Stimulated activated CD4-positive, alpha-beta T cell treated with anti-CD3 and anti-CD28 coated beads, Interleukin-15, amount 100 ng/mL, for 48 hours (primary cell): ENCODE measurements at places on chromosomes 12 and 14.

- no peak for DNase-seq
These were observed 29.0 kb downstream of the LTBP2 start for GRCh38 chr14:74582910-74583581.

- DNase-seq: no peak
These were observed 91.7 kb downstream of the DERA start for GRCh38 chr12:16002880-16003279.

DNA sequence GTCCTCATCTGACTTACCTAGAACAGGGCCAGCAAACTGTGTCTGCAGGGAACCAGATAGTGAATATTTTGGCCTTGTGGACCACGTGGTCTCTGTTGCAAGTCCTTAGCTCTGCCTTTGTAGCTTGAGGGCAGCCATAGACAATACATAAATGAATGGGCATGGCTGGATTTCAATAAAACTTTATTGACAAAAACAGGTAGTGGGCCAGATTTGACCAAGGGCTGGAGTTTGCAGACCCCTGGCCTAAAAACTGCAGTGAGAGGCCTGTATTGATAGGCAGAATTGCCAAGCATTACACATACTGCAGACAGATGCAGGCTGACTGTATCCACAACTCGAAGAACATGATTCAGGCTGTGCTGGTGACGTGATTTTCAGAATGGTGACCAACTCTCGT, 25.3 kb downstream of the CCDC63 start:
- no peak for DNase-seq

- no peak for DNase-seq
These were observed 546.2 kb upstream of the ATP2B1 start for GRCh38 chr12:90254796-90255195.

DNA sequence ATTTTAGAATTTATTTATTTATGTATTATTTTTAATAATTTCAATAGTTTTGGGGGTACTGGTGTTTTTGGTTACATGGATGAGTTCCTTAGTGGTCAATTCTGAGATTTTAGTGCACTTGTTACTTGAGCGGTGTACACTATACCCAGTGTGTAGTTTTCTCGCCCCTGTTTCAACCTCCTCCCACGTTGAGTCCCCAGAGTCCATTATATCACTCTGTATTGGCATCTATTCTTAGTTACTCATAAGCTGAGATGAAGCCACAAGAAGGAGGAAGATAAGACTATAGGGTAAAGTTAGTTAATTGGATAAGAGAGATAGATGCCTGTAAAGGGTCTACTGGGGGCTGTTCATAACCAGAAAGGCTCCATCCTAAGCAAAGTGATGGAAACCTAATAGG, 4.0 kb downstream of the C1S start:
- no peak for DNase-seq

DNA sequence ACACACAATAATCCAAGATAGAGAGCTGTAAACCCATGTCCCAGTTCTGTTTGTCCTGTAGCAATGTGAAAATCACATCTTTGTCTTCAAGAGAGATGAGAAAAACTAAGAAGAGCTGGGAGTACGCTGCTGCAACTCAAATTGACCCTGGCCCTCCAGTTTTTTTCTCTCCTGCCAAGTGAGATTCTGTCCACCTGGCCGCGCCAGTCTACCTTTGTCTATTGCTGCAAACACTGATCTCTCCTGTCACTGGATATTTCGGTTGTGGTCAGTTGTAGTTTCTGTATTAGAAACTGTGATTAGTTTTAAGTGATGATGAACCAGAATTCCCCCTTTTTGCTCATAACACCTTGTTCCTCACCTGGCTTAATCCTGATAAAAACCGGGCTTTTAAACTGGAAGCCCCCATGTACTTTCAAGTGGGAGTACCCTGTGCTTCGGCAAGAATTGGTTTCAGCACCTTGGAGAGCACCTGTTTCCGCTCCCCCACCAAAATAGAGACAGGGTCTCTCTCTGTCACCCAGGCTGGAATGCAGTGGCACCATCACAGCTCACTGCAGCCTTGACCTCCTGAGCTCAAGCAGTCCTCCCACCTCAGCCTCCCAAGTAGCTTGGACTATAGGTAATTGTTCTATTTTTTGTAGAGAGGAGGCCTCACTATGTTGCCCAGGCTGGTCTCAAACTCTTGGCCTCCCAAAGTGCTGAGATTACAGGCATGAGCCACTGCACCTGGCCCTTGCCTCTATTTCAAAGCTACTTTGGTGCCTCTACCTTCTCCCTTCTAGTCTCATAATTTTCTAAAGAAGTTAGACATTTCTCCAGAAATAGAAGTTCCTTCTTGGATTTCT, 156.8 kb downstream of the PHETA1 start:
- DNase-seq: no peak

DNA sequence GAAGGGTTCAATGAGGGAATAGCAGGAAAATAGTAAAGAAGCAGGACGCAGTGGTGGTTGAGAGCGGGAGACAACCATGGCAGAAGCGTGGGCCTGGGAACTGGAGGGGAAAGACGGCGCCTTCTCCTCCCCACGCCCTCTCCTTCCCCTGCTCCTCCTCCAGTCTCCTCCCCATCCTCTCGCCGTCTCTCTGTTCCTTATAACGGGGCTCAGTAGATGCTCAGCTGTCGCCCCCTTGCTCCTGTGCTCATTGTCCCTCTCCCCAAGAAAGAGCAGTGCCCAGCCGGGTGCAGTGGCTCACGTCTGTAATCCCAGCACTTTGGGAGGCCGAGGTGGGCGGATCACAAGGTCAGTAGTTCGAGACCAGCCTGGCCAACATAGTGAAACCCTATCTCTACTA, 142.0 kb downstream of the BCL11B start:
- DNase-seq: no peak

- DNase-seq: no peak
These were observed 28.6 kb downstream of the FIGNL2 start for GRCh38 chr12:51819736-51820525.
